ENCODE measurements at places on chromosomes 6 and 20.
A peak's percentile ranks its signal among the peaks of the same experiment; 100 is the strongest.

DNA sequence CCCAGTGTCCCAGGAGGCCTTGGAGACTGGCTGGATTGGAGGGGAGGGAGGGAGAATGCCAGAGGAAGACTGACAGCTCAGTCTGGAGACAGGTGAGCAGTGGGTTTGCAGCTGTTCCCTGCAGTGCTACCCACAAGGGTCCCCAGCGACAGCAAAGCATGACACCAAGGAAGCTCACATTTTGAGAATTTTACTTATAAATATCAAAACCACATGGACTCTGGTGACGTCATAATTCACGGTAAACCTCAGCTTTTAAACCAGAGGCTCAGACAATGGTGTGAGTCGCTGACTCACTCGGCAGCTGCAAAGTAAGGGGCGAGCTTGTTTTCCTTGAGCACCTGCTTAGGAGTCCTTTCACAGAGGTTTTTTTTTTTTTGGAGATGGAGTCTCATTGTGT lies 65.2 kb downstream of the THBS2 start:
- no peak for DNase-seq

GRCh38 chr20:1625083-1625690 lies 5.4 kb upstream of the SIRPB1 start:
- DNase-seq, result no peak

DNA sequence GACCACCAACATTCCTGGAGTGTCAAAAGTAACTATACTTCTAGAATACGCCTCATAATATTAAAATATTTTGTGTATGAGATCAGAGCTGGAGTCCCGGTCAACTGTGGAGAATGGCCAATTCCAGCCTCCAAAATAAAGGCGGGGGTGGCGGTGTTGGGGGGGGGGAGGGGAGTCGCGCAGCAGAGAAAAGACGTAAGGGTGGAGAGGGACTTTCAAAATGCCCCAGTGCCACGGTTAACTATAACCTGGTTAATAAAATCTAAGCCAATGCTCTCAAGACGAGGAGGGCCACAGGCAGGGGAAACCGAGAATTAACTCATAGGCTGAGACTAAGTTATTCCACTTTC lies 1.3 kb downstream of the NUP153 start:
- no peak for DNase-seq

DNA sequence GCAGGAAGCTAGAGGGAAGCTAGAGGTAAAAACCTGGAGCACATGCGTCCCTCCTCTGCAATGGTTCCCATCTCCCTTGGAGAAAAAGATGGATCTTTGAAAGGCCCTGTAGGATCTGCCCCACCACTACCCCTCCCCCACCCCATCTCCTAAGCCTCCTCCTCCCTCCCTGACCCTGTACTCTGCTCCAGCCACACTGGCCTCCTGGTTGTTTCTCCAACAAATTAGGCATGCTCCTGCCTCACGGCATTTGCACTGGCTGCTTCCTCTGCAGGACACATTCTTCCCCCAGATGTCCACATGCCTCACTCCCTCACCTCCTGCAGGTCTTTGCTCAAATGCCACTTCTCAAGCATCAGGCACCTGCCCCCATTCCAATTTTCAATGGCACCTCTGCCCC lies 45.5 kb downstream of the UBE2V1 start:
- no peak for DNase-seq

DNA sequence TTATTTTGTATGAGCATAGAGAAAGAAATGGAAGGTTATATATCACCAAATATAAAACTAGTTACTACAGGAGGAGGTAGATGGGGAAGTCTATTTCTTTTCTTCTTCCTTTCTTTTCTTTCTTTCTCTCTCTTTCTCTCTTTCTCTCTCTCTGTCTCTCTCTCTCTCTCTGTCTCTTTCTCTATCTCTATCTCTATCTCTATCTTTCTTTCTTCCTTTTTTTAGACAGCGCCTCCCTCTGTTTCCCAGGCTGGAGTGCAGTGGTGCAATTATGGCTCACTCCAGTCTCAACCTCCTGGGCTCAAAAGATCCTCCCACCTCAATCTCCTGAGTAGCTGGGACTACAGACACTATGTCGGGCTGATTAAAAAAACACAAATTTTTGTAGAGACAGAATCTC lies 10.2 kb upstream of the SGK1 start:
- DNase-seq, result no peak

- DNase-seq, result no peak
These were observed 36.3 kb upstream of the SIRT5 start for GRCh38 chr6:13538084-13538483.

GRCh38 chr6:48036316-48036715 lies 74.7 kb downstream of the PTCHD4 start:
- DNase-seq, result no peak

DNA sequence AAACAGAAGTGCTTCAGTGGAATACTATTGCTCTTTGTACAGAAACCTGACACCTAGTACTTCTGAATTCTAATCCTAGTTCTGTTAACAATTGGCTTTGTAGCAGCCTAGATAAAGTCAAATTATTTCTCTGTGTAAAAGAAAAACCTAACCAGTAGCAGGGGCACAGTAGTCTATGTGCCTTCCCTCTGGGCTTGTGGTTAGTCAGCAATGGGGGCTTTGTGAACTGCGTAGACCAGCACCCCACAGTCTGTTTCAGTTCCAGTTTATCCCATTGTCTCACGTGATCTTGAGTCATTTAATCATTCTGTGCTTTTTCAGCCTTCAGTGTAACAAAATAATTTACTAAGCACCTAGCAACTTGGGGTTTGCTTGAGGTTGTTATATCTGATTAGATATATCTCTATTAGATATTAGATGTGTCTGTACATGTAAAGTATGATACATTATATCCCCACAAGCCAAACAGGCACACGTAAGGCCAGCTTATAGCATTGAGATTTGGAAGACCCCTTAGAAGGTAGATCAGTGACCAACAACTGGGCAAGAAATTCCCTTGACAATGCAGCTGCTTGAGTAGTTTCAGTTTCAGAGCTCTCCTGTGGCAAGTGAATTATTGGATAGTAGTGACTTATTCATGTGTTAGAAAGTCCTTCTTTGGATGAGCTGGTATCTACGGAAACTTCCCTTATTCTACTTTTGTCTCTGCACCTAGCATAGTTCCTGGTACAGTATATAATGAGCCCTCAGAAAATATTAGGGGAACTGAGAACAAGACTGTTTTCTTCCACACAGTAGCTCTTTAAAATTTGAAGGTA lies 27.9 kb upstream of the CCR6 start:
- peak; percentile 76 for DNase-seq

DNA sequence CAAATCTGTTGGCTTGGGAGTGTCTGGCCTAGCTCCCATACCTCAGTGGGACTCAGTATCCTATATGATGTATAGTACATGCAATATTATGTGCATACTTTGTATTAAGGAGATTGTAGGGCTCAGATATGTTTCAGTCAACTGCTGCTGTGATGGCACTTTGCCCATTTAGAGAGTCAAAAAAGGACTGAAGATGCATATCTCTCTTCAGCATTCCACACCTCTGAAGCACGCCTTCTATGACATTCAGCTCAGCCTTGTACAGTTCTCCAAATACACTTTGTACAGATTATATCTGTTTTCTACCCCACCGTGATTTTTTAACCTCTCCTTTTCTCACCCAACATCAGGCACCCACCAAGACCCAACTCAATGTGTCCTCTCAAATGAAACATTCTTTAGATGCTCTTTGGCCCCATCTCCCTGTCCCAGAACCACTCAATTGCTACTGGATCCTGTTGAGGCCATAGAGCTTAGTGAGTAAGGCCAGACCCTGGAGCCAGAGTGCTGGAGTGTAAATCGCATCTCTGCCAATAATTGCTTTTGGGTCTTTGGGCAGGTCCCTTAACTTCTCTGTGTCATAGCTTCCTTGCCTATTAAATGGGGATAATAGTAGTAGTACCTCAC lies 15.6 kb downstream of the ENPP1 start:
- no peak for DNase-seq

DNA sequence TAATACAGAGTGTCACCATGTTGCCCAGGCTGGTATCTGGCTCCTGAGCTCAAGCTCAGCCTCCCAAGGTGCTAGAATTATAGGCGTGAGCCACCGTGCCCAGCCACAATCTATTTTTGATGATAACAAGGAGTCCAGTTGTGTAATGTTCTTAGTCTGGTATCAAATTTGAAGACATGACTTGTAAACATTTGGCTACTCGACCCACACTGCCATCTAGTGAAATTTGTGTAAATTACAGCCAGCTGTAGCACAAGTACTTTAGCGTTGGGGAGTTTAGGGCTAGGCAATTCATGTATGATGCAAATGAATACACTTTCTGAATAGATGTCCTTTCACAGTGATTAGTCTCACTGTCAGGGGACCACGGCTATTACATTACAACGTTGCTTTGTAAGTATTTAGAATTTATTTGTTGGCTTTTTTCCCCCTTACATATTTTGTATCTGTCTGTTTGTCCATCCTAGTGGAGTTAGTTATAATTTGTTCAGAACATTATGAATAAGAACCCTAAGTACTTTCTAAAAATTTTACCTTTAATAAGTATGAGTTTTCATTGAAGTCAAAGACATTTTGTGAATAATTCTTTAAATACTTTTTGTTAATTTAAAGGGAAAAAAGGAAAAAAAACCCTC lies 139.7 kb downstream of the PRDM13 start:
- DNase-seq, result peak; percentile 32

GRCh38 chr6:32415521-32416019 lies 8.6 kb upstream of the BTNL2 start:
- peak; percentile 67 for DNase-seq

DNA sequence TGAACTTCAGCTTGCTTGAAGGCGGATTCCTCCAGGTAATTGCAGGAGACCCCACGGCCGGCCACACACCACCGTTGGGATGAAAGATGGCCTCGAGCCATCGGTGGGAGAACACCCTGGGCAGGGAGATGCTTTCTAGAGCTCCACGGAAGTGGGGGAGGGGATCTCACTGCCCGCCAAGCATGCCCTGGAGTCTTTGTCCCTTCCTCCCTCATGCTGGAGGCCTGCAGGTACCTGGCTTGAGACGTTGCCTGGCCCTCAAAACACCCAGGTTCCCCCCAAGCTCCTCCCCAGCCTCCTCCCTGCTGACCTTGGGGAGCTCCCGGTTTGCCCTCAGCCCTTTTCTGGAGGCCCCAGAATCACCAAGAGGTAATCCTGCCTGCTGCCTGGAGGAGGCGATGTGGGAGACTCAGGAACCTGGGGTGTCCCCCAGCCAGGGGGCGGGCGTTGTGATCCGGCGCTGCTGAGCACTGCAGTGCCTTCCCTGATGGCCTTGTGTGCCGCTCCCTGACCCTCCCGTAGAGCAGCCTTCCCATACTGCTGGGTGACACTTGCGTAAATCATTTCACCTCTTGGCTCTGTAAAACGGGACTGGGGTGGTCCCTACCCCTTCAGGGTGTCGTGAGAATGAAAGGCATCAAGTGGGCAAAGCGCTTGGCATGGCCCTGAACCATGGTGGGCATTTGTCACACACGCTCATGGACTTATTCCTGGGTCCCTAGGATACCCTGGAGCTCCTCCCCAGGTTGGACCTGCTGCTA lies 91.4 kb downstream of the CEBPB start:
- DNase-seq, result no peak
